Activated CD8-positive, alpha-beta memory T cell treated with anti-CD3 and anti-CD28 coated beads, Interleukin-2, amount 10 ng/mL, durations not matched to agents 7 days and 5 days (primary cell): ENCODE measurements at places on chromosomes 3 and 15. TPM values are rescaled to one million over a fixed set of nuclear protein-coding genes. Genes with fewer than 3 reads are reported as not detected.

GP9 gene
- total RNA-seq: not detected

HAPLN3 gene
- 49.1 TPM for total RNA-seq

KCNMB2 gene
- total RNA-seq: not detected

CTXN2 gene
- not detected for total RNA-seq

SCN5A gene
- not detected for total RNA-seq

RBP2 gene
- not detected for total RNA-seq

UBR1 gene
- total RNA-seq: 42.1 TPM

GASK1A gene
- not detected for total RNA-seq

TM4SF18 gene
- total RNA-seq: not detected

ABI3BP gene
- 1.2 TPM for total RNA-seq

C3orf52 gene
- 2.6 TPM for total RNA-seq

ANKRD63 gene
- not detected for total RNA-seq

GOLGA8T gene
- 0.77 TPM for total RNA-seq

PLA2G4E gene
- total RNA-seq: not detected

PAQR5 gene
- not detected for total RNA-seq

DPPA4 gene
- total RNA-seq: not detected

PLSCR5 gene
- not detected for total RNA-seq

POPDC2 gene
- 3.1 TPM for total RNA-seq

ZNF860 gene
- total RNA-seq: not detected

CYP8B1 gene
- total RNA-seq: not detected

CHRNB4 gene
- total RNA-seq: not detected

HERC2 gene
- total RNA-seq: 42.9 TPM

REC114 gene
- not detected for total RNA-seq

P2RY1 gene
- 1.1 TPM for total RNA-seq

SMCO1 gene
- not detected for total RNA-seq

PPIP5K1 gene
- 34.2 TPM for total RNA-seq

SPATA12 gene
- total RNA-seq: not detected

TMOD3 gene
- total RNA-seq: 59.2 TPM

PATL2 gene
- 17.2 TPM for total RNA-seq

TMEM40 gene
- not detected for total RNA-seq

SMAD6 gene
- 0.14 TPM for total RNA-seq

MESP1 gene
- total RNA-seq: 3.1 TPM

ZNF620 gene
- total RNA-seq: 5.7 TPM

ERC2 gene
- total RNA-seq: not detected

WDR93 gene
- not detected for total RNA-seq

APOD gene
- total RNA-seq: 9.3 TPM

CISH gene
- total RNA-seq: 369 TPM

MUC4 gene
- 0.26 TPM for total RNA-seq

ITGA11 gene
- not detected for total RNA-seq

IGSF10 gene
- not detected for total RNA-seq

TLE3 gene
- total RNA-seq: 48.8 TPM

MB21D2 gene
- 7.0 TPM for total RNA-seq

PLXNB1 gene
- 1.8 TPM for total RNA-seq

C3orf22 gene
- total RNA-seq: not detected
